Activated T-helper 1 cell treated with anti-CD3 and anti-CD28 coated beads, Interleukin-2, amount 50 U/mL, for 16 hours (primary cell): ENCODE measurements at places on chromosomes 3 and 15.

DNA sequence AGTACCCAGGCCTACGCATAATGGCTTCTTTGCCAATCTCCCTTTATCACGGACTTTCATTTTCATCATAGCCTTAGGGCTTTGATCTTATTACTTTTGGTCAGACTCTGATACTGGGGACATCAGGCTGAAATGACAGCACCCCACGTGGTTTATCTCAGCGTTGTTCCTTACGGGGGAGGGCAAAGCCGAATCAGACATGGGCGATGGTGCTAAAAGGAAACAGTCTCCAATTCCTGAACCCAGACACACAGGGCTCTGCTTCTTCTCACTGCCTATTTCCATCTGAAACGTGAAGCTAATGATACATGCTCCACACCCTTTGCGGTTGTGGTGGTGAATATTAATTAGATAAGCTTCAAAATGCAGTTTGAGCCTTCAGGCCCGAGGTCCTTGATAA is 59.4 kb upstream of the CD47 start:
- no peak for DNase-seq

GRCh38 chr3:127652246-127652995 is 20.3 kb upstream of the ABTB1 start:
- DNase-seq: no peak

- no peak for DNase-seq
Measured at GRCh38 chr15:98143116-98143515, 182.6 kb downstream of the ARRDC4 start.

DNA sequence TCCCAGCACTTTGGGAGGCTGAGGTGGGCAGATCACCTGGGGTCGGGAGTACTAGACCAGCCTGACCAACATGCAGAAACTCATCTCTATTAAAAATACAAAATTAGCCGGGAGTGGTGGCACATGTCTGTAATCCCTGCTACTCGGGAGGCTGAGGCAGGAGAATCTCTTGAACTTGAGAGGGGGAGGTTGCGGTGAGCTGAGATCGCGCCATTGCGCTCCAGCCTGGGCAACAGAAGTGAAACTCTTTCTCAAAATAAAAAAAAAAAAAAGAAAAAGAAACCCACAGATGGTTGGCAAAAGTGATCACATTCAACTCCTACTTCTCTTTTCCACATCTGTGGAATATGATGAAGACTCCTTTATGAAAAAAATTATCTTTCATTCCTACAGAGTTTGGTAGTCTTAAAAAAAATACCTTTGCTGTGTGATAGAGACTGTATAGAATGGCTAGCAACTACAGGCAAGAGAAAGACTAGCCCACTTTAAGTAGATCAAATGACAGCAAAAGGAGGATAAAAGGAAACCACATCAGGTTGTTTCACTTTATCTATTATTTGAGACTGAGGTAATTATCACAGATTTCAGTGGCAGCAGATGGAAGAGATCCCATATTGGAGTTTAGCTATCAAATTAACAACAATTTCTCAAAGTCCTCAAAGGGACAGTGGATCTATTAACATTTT is 172.9 kb upstream of the TSPAN3 start:
- no peak for DNase-seq
